ENCODE measurements at places on chromosomes 13 and 19.

GRCh38 chr19:55460670-55461258, 678 bp downstream of the ISOC2 start:
- no peak for DNase-seq

DNA sequence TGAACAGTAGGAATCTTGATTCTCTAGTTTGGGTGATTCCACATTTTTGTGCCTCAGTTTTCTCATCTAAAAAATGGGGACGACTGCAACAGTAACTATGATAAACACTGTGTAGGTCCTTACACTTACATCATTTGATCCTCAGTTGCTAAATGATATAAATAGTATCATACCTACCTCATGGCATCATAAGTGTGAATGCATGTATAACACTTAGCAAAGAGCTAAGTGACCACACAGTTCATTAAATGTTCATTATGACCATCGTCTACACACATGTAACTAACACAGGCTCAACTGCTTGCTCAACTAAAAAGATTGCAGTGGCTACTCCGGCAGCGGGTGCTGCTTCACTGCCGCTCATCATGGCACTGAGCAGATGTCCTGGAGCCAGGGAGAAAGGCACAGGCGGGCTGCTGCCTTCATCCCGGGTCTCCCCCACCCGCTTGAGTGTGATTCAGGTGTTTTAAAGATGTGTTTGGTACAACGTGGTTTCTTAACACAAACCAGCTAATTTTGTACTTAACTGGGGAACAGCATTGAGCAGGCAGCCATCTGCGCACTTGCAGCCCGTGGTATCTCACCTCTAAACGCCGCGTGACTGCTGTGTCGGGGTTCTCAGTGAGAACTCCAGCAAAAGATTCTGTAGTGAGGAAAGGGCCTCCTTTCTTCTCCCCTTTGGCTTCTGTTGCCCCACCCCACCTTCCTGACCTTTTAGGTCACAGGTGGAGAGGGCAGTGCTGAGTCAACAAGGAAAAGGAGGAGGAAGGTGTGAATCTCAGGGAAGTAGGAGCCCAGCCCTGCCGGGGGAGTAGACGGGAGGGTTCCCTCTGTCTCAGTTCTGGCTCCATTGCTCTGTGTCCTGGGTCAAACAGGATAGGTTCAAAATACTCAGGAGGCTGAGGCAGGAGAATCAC, 11.7 kb upstream of the ACTN4 start:
- no peak for DNase-seq

- no peak for DNase-seq
Observed at GRCh38 chr13:97474349-97474980, 40.5 kb downstream of the RAP2A start.

DNA sequence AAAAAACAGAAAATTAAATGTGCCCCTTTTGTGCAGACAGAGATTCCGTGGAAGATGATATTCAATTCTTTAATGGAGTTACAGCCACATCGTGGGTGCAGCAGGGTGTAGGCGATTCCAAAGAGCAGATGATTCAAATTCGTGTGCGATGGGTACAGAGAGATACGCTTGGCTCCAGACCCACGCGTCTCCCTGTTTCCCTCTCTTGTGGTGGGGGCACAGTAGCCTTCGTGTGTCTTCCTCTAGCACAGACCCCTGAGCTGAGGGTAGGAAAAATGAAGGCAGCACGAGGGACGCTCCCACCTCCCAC, 4.8 kb downstream of the TSPAN16 start:
- DNase-seq = no peak

- no peak for DNase-seq
Observed at GRCh38 chr13:73849292-73849691, 284.9 kb downstream of the KLF12 start.

DNA sequence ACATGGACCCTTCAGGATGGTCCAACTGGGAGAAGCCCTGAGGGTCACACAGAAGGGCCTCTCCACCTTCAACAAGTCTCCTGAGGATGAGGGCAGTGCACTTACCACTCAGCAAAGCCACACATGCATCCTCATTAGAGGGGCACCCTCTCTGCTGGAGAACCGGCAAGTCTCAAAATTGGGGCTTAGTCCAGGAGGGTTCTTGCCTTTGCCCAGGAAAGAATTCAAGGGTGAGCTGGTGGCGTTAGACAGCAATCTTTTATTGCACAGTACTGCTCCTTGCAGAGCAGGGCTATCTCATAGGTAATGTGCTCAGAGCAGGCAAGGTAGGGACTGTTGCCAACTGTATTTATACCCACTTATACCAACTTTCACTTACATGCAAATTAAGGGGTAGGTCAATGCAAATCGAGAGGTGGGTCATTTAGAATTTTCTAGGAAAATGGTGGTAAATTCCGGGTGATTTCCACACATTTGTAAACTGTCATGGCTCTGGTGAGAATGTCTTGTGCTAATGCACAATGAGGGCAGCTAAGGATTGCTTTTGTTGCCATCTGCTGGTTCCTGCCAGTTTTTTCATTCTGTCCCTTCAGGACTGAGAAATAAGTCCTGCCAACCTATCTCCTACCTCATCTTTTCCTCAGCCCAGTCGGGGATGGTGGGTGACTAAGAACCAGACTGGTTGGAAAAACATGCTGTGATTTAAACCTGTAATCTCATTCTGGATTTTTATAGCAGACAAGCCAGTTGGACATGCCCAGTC, 27.8 kb upstream of the IGSF23 start:
- DNase-seq = no peak

DNA sequence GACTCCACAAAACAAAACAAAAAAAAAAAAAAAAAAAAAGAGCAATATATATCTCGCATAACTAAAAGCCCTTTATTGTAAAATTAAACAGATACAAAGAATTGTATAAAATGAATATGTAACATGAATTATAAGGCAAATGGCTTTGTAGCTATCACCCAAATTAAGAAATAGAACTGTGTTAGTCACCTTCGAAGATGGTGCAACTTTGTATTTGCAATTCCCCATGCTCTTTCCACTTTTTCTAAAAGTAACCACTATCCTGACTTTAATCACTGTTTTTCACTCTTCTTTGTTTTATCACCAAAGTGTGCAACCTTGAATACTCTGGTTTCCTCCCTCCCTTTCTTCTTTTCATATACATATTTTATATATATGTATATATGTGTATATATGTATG, 57.1 kb upstream of the HTR2A start:
- DNase-seq = no peak

DNA sequence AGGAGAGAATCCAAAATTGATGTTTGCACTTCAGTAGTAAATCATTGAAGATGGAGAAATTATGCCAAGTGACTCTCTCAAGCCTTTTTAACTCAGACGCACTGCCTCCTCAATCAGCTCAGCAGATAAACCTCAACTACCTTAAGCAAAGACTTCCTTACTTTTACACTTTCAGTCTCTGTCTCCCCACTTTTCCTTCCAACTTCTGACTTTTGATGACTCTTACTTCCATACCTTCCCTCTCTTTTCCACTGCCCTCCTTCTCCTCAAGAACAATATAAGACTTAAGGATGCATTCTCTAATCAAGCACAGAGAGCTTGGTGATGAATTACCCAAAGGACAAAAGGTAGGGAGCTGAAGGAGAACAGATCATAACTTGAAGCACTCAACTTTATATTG, 4.8 kb upstream of the DACH1 start:
- DNase-seq = no peak

DNA sequence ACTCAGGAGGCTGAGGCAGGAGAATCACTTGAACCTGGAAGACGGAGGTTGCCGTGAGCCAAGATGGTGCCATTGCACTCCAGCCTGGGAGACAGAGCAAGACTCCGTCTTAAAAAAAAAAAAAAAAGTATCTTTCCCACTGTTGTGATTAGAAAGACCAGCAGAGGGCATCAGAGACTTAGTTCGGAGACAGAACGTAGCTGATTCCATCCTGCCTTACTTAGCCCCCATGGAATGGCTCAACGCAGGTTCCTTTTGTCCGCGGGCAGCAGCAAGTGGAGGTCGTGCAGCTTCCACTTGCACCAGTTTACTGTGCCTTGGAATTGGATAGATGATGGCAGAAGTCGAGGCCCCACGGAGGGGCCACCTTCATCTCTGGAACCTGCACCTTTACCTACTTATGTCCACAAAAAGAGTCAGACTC, 8.1 kb downstream of the TIMM29 start:
- no peak for DNase-seq

DNA sequence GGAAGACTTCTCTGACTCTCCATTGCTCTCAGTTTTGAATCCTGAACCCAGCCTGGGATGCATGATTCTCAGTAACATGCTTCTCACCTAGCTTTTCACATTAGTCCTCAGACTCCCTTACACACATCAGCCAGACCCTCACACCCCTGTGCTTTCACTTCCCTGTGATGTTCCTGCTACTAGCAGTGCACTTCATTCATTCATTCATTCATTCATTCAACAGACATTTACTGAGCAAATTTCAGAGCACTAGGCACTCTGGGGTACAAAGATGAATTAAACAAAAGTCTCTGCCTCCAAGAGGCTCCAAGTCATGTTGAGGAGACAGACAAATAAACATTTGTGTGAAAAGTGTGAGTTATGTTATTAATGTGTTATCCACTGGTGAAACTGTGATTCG, 145.2 kb downstream of the RXFP2 start:
- DNase-seq = no peak

- no peak for DNase-seq
Observed at GRCh38 chr13:63855457-63856118, 2439.9 kb upstream of the PCDH20 start.

DNA sequence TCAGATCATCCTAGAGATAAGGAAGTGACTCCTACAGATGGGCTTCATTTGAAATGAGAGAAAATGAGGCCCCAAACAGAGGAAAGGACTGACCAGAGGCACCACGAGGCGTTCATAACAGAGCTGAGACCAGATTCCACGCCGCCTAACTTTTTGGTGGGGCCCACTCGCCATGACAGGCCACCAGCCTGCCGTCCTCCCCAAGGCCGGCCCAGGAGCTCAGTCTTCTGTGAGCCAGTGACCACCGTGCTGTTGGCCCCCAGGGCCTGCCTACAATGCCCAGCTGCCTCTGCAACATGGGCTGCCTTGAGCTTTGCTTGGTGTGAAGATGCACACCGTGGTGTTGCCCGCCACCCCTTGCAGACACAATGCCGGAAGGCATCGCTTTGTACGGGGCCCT, 40.5 kb downstream of the TSHZ3 start:
- no peak for DNase-seq

DNA sequence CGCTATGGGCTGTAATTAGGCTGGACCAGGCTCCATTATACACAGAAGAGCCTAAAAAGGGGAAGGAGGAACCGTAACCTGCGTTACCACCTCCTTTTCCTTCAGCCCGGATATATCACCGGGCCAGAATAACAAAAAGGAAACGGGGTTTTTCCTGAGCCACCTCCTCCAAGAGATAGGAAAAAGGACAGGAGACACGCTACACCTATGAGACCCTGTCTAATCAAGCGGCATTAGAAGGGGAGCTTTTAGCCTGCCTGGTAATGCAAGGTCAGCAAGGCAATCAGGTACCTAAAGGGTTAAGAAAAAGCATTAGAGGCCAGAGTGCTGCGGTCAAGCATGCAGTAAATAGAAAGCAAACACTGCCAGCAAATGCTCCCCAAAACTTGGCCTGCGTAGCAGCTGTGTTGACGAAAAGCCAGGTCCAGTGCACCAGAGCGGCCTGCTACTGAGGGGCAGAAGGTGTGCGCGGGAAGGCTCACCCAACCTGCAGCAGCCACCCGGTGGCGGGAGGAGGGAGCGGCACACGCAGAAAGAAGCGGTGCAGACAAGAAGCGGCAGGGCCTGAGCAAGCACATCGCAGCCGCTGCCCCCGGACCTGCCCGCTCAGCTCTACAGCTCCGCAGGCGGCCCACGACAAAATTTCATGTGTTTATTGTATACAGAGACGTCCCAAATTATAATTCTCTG, 1466.1 kb downstream of the UQCRFS1 start:
- DNase-seq = no peak

GRCh38 chr13:31962731-31963370, 68.7 kb upstream of the FRY start:
- DNase-seq = no peak

DNA sequence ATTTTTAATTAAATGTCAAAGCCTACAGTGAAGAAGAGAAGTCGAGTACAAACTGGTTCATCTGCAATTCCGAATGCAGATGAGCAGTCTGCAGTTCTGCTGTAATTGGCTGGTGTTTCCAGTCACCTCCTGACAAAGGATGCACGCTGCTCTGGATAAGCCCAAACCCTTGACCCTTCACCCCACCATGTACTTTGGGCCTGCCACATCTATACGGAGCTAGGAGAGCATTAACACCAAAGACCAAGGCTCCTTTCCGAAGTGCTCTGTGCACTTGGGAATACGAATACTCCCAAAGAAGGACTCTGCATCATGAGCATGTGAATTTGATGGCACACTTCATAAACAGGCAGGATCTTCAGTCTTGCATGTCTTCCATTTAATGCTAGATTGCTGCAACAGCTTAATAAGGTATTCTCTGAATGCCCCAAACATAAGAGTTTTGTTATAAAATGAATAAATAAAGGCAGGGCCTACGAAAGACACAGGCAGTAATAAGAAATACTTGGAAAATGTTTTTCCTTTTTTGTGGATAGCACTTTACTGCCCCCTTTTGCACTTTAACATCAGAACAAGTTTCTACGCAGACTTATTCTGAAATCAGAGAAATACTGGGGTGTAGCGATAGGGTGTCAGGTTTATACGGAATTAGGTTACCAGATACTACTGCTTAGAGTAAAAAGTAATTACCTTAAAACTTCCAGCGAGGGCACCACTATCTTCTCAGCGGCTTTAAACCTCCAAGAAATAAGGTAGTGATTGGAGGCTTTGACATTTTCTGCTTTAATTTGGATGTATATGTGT, 15.0 kb downstream of the EFNB2 start:
- DNase-seq = no peak

DNA sequence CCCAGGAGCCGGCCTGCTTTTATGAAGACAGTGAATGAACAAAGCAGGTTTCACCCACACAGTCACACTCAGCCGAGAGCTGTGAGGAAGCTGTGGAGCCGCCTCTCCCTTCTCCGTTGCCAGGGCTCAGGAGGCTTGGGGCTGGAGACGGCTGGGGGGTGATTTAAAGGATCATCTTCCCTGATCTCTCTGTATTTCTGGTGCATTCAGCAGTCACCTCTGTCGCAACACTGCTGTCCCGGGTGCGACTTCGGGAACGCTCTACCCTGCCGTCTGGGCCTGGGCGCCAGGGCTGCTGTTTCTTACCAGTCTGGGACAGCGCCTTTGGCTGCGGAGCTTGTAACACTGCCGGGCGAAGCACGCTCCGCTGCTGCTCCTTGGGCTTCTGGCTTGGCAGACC, 18.1 kb downstream of the CAPS start:
- DNase-seq = peak; percentile 60

- no peak for DNase-seq
Observed at GRCh38 chr13:112721198-112722104, 31.6 kb downstream of the ATP11A start.
